Left renal pelvis (tissue), 4 donors: ENCODE measurements at places on chromosomes 13 and 19.

GRCh38 chr19:18112989-18113478 is 15.5 kb downstream of the MAST3 start:
- DNase-seq, result no peak

DNA sequence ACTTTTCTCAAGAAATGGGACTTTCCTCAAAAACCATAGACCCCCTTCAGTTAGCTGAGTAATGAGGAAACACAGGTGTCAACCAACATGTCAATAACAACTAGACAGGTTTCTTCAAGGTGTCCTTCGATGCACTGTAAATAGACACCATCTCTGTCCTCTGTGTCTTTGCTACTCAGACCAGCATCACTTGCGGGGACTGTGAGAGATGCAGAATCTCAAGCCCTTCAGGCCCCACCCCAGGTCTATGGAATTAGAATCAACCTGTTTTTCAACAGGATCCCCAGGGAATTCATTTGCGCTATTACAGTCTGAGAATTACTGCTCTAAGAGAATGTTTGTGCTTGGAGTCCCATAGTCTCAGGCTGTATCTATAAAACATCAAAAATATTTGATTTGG is 469.9 kb downstream of the COG6 start:
- DNase-seq, result no peak

GRCh38 chr19:6048793-6049405 is 61.4 kb downstream of the RFX2 start:
- peak; percentile 65 for DNase-seq

DNA sequence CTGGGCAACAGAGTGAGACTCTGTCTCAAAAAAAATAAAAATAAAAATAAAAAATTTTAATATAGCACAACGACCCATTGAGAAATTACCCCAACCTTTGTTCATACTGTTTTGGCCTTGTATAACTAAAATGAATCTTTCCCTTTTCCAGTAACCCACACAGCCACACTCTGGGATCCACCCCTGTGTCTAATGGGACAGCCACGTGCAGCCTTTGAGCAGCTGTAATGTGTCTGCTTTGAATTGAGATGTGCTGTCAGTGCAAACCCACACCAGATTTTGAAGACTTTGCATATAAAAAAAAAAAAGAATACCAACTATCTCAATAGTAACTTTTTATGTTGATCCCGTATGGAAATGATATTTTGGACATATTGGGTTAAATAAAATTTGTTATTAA is 112.7 kb upstream of the UBL3 start:
- no peak for DNase-seq

DNA sequence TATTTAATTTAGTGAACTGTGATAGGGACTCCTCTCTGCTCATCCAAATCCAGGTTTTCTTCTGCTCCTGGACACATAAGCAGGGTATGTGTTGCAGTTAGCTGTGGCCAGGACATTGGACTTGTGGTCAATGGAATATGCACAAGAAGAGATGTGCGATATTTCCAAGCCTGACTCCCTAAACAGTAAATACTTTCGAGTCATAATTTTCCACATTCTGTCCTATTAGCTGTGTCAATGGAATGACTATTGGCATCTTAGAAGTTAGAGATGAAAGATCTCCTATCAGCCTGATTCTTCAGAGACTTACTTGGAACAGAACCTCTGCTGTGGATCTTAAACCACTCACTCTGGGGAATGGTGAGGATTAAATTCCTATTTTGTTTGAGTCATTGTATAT is 771.0 kb downstream of the EFNB2 start:
- no peak for DNase-seq

DNA sequence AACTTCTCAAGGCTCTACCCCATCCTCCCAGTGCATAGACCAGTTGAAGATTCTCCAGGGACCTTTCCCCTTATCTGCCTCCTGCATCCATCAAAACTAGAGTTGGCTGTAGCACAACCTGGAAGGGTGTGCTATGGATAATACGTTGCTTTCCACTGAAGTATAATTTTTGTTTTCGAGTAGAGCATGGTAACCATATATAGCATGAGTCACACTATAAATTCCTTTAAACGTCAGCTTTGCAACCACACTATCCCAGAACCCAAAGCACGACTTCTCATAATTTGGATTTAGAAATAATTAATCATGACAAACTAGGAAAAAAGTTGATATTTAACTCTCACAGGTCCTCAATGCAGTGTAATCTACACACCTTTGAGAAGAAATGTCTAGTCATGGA is 138.3 kb upstream of the NBEA start:
- no peak for DNase-seq

- DNase-seq, result no peak
These were observed 13.8 kb downstream of the DNASE2 start for GRCh38 chr19:12867120-12868099.

- DNase-seq, result no peak
These were observed 342.6 kb downstream of the ITGBL1 start for GRCh38 chr13:101795025-101795424.

- DNase-seq, result no peak
These were observed 1165.3 kb downstream of the EFNB2 start for GRCh38 chr13:105370011-105370650.

GRCh38 chr19:34837262-34837661 is 64.2 kb upstream of the ZNF599 start:
- no peak for DNase-seq

DNA sequence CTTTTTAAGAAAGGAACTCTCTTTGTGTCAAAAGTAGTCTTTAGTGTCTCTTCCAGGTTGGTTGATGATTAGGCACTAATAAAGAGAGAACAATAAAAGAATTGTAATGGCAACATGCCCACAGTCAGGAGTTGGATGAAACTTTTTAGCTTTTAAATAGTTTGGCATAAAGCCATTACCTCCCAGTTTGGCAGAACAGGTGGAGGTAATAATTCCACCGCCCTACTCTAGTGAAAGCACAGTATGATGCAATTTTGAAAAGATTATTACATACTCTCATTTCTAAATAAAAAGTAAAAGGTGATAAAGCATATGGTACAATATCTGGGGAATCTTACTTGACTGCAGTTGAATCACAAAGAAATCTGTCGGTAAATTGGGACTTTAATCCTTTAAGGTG is 497.6 kb downstream of the SUCLA2 start:
- DNase-seq, result no peak

GRCh38 chr13:50361282-50361681 is 346.0 kb downstream of the KCNRG start:
- DNase-seq, result no peak

- DNase-seq, result no peak
These were observed 20.9 kb downstream of the CAPS start for GRCh38 chr19:5934774-5935472.

GRCh38 chr19:42081584-42082203 is 5.7 kb downstream of the ZNF574 start:
- DNase-seq, result no peak

GRCh38 chr13:77868717-77869116 is 49.9 kb downstream of the EDNRB start:
- DNase-seq, result no peak

DNA sequence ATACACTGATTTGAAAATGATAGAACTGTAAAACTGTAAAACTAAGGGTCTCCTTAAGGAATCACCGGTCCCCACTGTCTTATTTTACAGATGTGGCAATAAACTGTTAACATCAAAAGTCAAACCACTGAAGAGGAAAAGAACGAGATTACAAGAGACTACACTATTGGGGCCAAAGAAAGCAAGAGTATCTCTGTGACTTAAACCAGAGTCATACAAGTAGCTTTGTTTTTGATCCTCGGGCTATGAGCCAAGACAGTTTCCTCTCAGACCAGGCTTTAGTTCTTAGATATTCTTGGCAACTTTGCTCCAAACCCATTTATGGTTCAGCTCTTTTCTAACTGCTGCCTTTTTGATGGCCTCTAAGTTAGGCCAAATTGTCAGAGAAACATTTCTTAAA is 113.8 kb downstream of the TBC1D4 start:
- peak; percentile 18 for DNase-seq
